Keratinocyte (primary cell): ENCODE measurements at places on chromosomes 2 and 18.

DNA sequence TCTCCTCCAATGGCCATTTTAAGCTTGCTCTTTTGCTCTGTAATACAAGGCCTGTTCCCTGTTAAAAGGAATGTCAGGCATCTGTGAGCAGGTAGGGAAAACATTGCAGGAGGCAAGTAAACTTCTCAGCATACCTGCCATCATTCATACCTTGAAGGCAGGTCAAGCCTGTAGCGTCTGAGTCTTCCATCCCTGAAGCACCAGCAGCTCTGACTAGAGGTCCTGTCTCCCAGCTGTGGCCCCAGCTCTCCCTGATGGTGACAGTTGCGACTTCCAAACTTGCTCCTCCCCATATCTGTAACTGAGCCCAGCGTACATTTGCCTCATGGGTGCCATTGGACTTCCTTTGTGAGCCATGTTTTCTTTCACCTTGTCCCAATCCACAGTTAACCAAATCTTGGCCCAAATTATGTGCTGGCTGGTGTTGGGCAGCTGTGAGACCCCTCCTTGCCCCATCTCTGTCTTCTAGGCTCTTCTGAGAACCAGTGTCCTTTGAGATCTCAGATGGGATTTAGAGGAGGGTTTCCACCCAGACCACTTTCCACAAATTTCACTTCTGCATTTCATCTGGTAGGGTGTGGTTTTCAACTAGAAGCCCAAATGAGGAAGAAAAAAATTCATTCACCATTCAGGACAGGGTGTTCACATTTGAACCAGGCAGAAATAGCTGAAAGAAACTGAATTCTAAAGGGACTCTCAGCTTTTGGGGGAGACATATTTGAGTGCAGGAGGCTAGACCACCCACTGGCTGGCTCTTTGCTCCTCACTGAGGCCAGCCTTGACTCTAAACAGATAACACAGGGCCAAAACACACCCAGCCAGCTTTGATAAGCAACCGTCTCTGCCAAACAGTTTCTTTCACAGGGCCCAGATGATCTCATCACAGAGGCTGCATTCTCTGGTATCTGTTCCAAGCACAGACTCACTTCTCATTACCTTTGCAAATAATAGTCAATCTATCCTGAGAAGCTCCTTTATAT, 66.4 kb upstream of the MSH2 start:
- no peak for DNase-seq

- no peak for DNase-seq
Observed at GRCh38 chr18:28767727-28768211, 590.8 kb upstream of the CDH2 start.

DNA sequence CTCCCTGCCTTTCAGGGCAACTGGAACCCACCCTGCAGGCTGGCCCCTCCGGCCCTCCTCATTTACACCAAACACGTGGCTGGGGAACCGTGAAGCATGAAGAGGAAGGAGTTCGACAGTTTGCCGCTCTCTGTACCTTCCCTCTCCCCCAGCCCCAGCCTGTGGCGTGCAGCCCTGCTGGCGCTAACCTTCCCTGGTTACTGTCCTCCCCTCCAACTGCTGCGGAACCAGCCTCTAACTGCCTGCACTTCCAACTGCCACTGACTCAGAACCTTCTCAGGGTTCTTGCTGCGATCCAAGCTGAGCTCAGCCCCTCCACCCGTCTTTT, 19.2 kb upstream of the GNAL start:
- DNase-seq = no peak

- peak; percentile 9 for DNase-seq
Observed at GRCh38 chr2:237540823-237541222, 25.6 kb upstream of the PRLH start.

- no peak for DNase-seq
Observed at GRCh38 chr18:54774981-54775665, 53.2 kb upstream of the RAB27B start.

GRCh38 chr2:17543131-17543660, 2.7 kb downstream of the VSNL1 start:
- no peak for DNase-seq

GRCh38 chr18:45727068-45727467, 3.1 kb downstream of the SLC14A1 start:
- no peak for DNase-seq

DNA sequence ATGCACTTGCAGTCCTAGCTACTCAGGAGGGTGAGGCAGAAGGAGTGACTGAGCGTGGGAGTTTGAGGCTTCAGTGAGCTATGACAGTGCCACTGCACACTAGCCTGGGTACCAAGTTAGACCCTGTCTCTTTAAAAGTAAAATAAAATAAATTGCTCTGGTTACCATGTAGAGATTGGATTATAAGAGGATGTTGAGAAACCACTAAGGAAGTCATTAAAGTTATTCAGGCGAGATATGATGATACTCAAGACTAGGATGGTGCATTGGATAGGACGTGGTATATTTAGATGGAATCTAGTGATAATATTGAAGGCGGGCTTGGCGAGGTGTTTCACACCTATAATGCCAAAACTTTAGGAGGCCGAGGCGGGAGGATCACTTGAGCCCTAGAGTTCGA, 50.6 kb downstream of the BMPR2 start:
- DNase-seq = no peak

DNA sequence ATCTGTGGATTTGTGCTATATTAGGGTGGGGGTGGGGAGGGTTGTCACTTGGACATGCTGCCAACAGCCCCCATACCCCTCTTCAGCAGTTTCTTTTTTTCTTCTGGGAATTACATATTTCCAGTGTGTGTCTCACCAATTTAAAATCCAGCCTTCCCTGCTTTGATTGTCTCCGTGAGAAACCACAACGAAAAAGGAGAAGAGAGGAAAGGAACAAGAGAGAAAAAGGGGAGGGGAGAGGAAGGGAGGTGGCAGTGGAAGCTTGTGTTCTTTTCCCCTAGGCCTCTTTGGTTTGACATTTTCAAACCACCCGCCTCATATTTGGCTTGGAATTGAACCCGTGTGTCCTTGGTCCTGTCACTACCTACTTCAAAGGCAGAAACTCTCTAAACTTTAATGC, 860 bp downstream of the CTNNA2 start:
- no peak for DNase-seq

- DNase-seq = no peak
Observed at GRCh38 chr18:67421651-67422050, 94.9 kb downstream of the DSEL start.

- no peak for DNase-seq
Observed at GRCh38 chr2:57084697-57085281, 901.0 kb downstream of the CCDC85A start.

DNA sequence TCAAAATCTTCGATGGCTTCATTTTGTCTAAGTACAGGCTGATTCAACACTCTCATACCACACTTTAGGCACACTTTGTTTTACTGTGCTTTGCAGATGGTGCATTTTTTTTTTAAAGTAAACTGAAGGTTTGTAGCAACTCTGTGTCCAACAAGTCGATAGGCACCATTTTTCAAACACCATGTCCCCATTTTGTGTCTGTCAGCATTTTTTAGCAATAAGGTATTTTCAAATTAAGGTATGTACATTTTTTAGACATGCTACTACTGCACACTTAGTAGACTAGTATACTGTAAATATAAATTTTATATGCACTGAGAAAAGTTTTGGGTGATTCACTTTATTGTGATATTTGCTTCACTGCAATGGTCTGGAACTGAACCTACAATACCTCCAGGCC, 44.4 kb downstream of the ORC4 start:
- no peak for DNase-seq

- DNase-seq = no peak
Observed at GRCh38 chr2:71901466-71901865, 246.2 kb downstream of the CYP26B1 start.
